ENCODE measurements at places on chromosomes 3 and 15.

DNA sequence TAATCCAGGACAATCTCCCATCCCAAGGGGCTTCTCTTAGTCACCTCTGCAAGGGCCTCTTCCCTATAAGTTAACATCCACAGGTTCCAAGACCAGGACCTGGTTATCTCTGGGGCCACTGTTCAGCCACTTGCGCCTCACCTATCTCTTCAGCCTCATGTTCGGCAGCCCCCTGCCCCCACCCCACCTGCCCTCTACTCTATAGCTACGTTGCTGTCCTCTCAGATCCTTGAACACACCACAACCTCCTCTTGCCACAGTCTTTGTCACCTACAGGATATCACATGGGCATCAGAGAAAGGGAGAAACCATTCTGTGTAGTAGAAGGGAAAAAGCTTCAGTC is 33.9 kb downstream of the SLC41A3 start:
- no peak for DNase-seq

DNA sequence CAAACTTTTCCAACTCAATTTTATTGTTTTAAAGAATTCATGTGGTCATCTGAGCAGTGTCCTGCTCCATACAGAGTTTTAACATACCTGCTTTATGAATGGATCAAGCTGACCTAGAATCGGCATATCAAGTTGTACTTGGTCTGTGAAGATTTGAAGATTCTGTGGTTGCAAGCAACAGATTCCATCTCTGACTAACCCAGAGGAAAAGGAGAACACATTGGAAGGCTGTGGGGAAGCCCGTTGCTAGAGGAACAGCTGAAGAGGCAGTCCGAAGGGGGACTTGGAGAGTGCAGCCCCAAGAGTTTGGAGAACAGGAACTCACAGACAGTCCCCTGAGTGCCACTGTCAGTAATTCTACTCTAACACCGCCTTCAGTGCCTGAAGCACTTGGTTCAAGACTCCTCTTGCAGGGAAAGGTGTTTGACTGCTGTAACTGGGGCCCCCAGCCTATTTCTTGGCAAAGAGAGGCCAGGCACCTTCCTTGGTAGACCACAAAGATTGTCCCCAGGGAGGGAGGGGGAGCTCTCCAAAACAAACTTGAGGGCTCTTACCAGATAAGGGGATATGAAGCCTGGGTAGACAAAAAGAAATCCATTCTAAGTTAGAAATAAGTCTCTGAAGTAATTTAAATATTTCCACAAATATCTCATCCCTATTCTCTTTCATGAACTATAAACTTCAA is 88.8 kb downstream of the LARS2 start:
- no peak for DNase-seq

- no peak for DNase-seq
These were observed 8.6 kb downstream of the PODXL2 start for GRCh38 chr3:127637546-127637945.

DNA sequence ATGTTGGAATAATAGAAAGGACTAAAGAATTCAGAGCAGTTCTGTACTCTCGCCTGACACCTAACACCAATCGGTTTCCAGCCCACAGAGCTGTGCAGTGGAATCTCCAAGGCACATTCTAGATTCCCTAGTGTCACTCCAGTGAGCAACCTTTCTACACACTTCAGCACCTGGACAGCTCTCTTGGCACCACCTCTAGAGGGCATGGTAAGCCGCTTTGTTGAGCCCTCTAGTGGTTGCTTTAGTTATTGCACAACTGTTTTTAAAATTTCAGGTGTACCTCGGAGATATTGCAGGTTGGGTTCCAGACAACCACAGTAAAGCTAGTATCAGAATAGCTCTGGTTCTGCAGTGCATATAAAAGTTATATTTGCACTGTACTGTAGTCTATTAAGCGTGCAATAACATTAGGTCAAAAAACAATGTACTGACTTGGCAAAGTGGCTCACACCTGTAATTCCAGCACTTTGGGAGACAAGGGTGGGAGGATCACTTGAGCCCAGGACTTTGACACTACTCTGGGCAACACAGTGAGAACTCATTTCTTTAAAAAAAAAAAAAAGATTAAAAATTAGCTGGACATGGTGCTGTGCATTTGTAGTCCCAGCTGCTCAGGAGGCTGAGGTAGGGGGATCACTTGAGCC is 26.5 kb upstream of the ERC2 start:
- peak; percentile 81 for DNase-seq

DNA sequence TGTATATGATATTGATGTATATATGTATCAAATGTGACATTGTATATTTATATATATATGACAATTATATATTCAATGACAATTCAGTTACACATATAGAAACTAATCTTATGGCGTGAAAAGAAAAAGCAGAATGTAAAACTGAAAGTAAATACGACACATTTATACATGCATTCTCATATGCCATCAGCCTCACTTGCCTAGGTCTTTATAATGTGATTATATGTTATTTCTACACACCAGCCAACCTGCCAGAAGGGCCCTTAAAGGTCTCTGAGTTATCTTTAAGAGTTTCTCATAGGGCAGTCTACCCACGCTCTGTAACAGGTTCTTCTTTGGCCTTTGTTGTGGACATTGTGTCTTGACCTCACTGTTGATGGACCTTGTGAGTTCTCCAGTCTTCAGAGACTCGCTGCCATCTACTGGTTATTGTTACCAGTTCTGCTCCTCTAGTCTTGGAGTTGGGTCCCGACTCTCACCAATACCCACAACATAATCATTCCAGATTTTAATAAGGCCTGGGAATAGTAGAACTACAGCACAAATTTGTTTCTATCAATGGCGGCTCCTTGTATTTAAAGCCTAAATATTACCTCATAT is 371.5 kb upstream of the GOLIM4 start:
- peak; percentile 48 for DNase-seq

- no peak for DNase-seq
These were observed 894.3 kb downstream of the OTOL1 start for GRCh38 chr3:162390891-162391290.

DNA sequence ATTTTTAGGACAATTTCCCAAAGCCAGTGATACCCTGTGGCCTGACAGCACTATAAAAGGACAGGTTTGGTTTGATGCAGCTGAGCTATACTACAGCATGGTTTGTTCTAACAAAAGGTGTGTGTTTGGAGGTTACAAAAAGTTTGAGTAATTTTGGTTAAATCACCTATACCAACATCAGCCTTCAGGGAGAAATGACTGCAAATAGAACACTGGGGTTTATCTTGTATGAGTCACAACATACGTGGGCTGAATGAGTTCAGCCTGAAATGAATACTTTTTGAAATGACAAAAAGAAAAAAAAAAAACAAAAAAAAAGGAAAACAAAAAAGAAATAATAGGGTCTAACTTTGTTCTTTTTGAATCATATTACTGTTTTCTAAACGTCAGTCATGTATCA is 345.7 kb downstream of the CNTN3 start:
- no peak for DNase-seq
